ENCODE measurements at places on chromosomes 5 and 9.

DNA sequence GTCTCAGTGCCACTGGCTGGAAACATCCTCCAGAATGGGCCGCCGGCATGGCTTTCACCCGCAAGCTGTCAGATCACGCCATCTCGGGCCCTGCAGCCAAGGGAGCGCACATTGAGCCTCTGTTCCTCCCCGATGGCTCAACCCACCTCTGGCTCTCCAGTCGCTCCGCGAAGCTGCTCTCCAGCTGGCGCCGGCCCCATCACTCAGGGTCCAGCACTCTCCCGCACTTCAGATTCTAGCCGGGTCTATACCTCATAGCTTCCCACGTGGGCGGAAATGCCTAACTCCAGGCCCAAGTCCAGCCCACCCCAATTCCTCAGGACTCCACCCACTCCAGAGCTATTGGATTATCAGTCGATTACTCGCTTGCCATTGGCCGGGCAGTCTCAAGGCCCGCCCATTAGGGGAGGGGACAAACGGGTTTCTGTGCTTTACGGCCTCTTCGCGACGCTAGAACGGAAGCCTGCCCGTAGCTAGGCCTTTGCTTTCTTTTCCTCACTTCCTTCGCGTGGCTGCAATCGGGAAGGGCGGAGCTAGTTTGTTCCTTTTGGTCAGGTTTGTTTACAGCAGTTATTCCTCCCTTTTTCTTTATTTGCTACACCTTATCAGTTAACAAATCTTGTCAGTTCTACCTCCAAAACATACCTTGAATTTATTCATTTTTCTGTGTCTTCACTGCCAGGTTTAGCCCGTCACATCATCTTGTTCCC lies at the start of gene NOL6:
TSS of gene NOL6 (minus strand) at position 282 of the 710 bp plus-strand sequence. CDS start at position 200, 82 bp downstream.
- peak; percentile 99 for DNase-seq

DNA sequence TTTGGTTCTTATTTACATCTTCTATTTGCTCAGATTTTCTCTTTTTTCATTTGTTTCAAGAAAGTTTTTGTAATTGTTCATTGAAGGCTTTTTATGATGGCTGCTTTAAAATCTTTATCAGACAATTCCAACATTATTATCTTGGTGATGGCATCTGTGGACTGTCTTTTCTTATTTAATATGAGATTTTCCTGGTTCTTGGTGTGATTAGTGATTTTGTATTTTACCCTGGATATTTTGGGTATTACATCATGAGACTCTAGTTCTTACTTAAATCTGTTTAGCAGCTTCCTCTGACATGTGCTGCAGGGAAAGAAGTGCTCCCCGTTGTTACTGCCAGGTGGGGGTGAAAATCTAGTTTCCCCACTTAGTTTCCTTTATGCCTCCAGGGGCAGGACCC lies 94.2 kb upstream of the ANKH start:
- DNase-seq, result no peak

GRCh38 chr5:36443941-36444340 lies 142.2 kb upstream of the RANBP3L start:
- no peak for DNase-seq

- DNase-seq, result no peak
Measured at GRCh38 chr5:67065237-67065636, 131.4 kb downstream of the CD180 start.

- DNase-seq, result no peak
Measured at GRCh38 chr9:88706193-88707113, 171.5 kb downstream of the NXNL2 start.

- DNase-seq, result no peak
Measured at GRCh38 chr5:77224672-77225355, 14.3 kb downstream of the PDE8B start.

DNA sequence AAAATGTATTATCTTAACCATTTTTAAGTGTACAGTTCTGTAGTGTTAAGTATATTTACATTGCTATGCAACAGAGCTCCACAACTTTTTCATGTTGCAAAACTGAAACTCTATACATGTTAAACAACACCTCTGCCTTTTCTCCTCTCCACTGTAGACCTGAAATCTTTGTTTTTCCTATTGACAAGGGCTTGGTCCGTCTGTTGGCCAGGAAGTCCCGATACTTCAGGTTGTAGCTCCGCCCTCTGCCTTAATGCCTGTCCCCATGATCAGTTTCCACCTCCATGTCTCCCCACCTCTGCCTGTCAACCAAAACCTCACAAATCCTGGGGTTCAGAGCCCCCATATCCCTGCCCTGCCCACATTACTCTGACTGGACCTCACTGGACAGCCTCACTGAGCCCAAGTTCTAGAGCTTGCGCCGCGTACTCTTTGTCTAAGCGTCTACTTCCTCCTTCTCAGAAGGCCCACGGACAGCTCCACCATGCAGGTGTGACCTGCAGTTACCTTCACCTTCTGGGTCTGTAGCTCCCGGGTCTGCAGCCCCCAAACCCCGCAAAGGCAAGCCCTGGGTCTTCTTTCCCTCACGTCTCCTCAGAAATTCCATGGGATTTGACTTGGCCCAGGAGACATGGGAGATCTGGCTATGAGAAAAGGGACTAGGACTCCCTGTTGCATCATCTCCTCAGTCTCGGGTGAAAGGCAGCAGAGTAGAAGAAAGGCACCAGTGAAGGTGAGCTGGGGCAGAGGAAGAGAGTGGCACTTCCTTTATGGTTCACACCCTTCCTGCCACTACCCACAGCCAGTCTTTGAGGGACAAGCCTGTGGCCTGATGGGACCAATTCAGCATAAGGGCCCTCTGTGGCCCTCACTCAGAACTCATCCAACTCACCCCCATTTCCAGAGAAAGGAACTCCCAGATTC lies 8.0 kb downstream of the GLIPR2 start:
- DNase-seq, result no peak

DNA sequence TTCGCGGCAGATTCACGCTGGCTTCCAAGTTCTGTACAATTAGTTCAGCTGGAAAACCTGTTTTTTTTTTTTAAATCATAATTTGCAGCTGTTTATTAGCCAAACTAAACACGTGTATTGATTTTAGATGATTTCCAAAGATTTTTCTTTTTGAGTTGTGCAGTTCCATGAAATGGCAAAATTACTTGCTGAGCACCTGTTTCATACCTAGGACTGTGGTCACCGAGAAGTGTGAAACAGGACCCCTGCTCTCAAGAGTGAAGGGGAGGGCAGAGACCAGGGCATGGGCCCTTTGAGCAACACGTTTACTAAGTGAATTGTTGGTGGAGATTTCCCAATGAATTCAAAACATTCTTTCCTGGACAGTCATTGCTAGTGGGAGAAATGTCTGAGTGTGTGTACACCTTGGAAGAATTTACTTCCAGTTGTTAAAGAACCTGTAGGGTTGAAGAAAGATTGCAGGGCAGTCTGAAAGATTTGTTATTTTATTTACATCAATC lies 688 bp downstream of the SNX24 start:
- no peak for DNase-seq

GRCh38 chr5:31656806-31657205 lies 17.9 kb downstream of the PDZD2 start:
- DNase-seq, result no peak

GRCh38 chr5:129664336-129664937 lies 83.5 kb upstream of the MINAR2 start:
- peak; percentile 7 for DNase-seq

DNA sequence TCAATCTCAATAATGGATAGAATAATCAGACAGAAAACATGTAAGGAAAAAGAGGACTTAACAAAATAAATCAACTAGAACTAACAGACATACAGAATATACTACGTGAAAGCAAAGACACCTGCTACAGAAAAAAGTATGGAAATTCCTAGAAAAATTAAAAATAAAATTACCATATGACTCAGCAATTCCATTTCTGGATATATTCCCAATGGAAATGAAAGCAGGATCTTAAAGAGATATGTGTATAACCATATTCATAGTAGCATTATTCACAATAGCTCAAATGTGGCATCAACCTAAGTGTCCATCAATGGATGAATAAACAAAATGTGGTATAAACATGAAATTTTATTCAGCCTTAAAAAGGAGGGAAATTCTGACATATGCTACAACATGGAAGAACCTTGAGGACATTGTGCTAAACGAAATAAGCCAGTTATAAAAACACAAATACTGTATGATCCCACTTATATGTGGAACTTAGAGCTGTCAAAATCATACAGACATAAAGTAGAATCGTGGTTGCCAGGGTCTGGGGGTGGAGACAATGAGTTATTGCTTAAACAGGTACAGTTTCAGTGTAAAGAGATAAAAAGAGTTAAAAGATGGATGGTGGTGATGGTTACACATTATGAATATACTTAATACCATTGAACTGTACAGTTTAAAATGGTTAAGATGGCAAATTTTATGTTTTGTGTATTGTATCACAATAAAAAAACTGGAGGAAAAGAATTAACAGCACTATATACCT lies 6.9 kb downstream of the PLAA start:
- peak; percentile 17 for DNase-seq

GRCh38 chr9:135791431-135792267 lies 89.7 kb downstream of the KCNT1 start:
- no peak for DNase-seq

DNA sequence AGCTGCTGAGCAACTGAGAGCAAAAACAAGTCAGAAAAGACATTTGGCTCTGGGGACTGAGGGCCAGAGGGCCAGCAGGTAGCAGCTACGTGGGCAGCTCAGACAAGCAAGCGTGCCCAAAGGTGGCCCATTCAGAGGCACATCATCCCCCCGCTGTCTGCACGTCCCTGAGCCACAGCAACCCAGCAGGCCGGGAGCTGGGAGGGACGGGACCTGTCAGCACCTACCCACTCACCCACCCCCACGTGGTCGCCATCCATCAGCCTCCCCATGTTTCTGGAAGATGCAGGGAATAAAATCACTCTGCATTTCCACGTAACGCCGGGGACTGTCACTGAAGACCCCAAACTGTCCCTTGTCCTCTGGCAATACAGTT lies 167.8 kb downstream of the COL23A1 start:
- no peak for DNase-seq

GRCh38 chr5:72377910-72378638 lies 57.9 kb downstream of the PTCD2 start:
- DNase-seq, result no peak

DNA sequence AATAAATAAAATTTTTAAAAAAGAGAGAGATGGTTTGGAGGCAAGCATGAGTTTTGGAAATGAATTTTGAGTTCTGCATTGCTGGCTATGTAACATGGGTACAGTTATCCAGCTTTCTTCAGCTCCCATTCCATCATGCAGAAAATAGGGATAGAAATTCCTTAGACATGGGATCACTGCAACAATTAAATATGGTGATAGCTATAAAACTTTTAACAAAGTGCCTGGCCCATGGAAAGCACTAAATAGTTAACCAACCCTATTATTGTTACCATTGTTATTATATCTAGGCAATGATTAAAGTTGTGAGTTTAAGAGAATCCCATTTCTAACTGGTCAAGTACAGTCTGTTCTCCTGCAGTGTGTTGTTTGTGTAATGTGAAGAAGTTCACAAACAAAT lies 115.4 kb upstream of the GAS1 start:
- no peak for DNase-seq

GRCh38 chr9:114789006-114789405 lies 16.8 kb downstream of the TNFSF15 start:
- no peak for DNase-seq

DNA sequence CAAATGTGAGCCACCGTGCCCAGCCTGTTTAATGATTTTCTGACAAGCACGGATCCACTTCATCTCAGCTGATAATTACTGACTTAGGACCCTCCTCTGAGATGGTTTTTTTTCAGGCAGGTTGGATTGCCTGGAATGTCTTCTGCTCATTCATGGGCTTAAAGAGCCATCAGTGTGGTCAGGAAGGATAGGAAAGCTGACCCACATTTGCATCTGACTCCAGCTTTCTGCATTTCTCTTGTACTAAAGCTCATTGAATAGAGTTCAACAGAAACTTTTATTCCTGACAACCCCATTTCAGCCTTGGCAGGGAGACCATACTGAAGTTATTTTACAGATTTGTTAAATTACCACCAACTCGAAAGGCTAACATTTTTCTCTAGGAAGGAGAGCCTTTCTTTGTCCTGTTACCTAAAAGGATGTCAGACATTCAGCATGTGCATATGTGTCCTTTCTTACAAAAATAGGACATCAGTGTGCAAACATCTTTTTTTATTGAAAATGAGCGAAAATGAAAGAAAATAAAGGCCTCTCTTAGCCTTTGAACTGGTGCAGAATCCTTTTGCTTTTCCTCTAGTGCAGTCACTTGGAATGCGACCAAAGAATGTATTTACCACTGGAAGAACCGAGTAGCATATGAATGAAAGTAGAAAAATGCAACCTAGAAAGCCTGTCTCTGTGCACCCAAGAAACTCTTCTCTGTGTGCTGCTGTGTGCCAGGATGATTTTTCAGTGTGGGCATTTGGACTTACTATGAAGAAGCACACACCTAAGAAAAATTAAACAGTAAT lies 26.6 kb downstream of the ADCY2 start:
- no peak for DNase-seq

- peak; percentile 8 for DNase-seq
Measured at GRCh38 chr5:79200573-79201183, 35.3 kb upstream of the JMY start.

DNA sequence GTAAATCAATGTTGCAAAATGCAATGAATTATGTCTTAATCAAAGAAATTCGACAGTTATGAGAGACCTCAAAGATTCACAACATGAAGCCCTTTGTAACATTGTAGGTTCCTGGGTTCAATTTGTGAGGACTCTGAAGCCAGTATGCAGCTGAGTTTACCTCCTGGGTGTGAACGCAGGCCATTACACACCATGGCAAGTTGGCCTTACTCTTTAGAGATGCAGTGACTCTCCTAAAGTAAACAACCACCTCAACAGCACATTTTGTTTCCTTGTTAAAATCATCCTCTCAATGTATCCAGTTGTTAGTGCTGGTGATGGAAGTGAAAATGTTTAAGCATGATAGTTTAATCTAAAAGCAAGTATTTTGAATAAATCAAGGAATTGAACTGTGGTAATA lies 73.8 kb downstream of the JAKMIP2 start:
- DNase-seq, result no peak

GRCh38 chr9:75869236-75869635 lies 21.2 kb upstream of the PCSK5 start:
- DNase-seq, result no peak

DNA sequence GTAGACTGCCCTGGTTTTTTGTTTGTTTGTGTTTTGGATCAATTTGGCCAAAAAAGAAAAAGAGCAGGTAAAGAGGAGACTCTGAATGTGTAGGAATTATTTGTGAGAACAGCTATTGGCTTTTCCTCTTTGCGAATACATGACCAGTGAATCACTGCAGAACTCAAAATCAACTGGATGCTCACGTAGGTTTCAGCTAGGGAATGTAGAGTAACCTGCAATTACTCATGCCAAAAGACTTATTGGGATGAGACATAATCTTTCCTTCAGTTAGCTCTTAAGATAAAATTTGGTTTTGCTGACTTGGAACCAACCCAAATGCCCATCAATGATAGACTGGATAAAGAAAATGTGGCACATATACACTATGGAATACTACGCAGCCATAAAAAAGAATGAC lies 348.0 kb downstream of the NPR3 start:
- no peak for DNase-seq
